ENCODE measurements at places on chromosomes 11 and 22.

GRCh38 chr22:49699928-49700498, 127.7 kb downstream of the BRD1 start:
- no peak for DNase-seq

- no peak for DNase-seq
These were observed 18.2 kb upstream of the GRK3 start for GRCh38 chr22:25546242-25546641.

GRCh38 chr11:106101819-106102218, 24.4 kb downstream of the AASDHPPT start:
- no peak for DNase-seq

DNA sequence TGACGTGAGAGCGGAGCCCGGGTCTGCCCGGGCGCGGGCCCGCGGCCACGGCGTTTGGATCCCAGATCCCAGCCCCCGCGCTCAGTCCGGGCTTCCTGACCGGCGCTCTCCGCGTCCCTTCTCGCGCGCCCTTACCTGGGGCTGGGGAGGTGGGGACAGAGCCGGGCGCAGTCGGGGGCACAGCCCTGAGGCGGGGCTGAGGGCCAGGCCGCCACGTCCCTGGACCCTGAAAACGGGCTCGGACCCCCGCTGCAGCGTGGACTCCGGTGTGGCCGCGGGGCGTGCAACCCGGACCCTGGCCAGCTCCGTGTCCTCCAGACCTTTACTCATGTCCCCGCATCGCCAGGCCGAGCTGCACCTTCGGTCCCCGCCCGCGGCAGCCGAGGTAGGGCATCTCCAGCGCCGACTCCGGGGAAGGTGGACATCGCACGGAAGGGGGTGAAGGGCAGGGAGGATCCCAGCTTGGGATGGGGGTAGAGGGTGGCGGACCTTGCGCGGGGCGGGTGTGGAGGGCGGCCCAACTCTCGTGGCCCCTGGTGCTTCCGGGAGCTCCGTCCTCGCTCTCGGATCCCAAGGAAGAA, 9.9 kb upstream of the AIFM3 start:
- DNase-seq: no peak

DNA sequence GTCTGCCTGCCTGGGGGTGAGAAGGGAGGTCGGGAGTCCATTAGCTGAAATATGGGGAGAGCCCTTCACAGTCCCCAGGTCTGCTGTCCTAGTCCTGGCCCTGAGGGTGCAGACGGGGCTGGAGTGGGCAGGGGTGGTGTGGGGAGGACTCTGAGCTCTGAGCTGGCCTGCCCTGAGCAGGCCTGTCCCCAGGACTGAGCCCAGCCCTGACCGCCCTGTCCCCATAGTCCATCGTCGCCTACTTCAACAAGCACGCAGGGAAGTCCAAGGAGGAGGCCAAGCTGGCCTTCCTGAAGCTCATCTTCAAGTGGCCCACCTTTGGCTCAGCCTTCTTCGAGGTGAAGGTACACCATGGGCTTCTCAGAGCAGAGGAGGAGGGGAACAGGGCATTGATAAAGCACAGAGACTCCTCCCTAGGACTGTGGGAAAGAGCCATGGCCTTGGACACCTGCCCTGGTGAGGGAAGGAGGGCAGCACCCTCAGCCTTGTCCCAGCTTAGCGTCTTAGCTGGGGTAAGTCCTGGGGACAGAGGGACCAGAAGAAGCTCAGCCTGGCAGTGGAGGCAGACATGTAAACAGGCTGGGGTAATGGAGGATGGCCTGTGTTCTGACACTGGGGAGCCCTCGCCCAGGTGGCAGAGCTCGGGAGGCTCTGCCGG, 83.7 kb downstream of the MYO7A start:
- DNase-seq: no peak

DNA sequence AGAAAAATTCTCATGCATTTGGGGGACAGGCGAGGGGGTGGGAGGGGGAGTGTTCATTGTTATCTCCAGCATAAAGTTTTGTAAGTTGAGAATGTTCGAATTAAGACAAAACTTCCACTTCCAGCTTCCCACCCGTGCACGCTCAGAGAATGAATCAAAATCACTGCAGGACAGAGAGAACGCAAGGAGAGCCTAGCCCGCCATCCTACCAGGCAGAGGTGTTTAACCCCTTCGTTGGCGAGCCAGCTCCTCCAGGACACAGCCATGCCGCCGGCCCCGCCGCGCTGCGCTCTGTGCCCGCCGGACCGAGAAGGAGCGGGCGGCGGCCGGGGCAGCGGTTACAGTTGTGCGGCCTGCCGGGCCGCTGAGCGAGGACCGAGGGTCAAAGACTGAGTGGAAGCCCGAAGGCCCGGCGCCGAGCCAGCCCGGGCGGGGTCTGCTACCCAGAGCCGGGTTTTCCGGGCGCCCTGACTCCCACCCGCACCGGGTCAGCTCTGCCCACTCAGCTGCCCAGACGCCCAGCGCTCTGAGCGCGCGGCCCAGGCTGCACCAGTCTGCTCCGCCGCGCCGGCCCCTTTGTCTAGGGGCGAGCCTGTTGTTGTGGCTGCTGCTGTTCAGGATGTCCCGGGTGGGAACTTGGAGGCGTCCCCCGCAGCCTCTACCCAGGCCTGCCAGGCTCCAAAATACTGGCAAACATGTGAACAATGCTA, at the start of gene NOX4:
NOX4 (minus strand) TSS at position 395 of the 710 bp plus-strand sequence; CDS start at position 266, 129 bp downstream.
- peak; percentile 34 for DNase-seq

DNA sequence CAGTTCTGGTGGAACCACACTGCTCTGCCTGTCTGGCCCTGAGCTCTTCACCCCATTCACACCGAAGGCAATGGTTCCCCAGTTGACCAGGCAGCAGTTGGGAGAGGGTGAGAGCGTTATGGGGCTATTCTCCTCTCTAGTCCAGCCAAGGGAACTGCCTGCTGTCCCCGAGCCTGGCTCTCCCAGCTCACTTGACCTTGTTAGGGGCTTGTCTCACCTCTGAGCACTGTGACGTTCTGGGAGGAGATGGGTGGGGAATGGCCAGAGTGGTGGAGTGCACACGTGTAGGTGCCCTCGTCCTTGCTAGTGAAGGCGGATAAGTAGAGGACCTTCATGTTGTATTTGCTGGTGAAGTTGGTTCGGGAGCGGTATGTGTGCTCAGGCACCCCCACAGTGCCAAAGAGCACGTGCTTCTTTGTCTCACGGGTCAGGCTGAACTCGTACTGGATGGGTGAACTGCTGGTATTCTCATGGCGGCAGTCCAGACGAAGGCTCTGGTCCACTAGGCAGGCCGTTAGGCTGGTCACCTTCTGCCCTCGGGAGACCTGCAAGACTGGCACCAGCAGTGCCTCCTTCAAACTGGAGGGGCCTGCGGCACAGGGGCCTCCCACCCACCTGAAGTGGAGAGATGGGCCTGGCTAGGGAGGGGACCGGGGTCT, 3.0 kb downstream of the THY1 start:
- peak; percentile 89 for DNase-seq

- peak; percentile 50 for DNase-seq
These were observed 5.0 kb downstream of the SCN2B start for GRCh38 chr11:118171269-118172062.

DNA sequence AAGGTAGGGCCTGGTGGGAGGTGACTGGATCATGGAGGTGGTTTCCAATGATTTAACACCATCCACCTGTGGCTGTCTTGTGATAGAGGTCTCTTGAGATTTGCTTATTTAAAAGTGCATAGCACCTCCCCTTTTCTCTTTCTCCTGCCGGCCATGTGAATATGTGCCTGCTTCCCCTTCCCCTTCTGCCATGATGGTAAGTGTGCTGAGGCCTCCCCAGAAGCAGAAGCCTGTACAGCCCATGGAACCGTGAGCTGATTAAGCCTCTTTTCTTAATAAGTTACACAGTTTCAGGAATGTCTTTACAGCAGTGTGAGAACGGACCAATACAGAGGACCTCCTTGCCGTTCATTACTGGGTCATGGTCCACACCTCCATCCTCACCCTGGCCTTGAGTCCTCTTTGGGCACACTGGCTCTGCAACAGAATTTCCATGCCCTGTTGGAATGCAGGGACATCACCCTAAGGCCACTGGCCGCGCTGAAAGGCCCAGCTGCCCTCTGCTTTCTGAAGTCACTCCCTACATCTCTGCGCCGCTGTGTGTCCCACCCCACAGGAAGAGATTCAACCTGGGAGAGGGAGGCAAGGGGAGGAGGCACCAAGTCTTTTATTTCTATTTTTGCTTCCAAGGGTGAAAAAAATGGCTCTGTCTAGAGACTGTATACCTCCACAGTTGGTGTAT, 49.0 kb upstream of the DKK3 start:
- DNase-seq: no peak

GRCh38 chr11:105046898-105047579, 1.9 kb upstream of the CARD16 start:
- peak; percentile 89 for DNase-seq

GRCh38 chr11:107430525-107430924, 27.1 kb downstream of the CWF19L2 start:
- no peak for DNase-seq

GRCh38 chr11:44766112-44766971, 39.6 kb downstream of the TSPAN18 start:
- no peak for DNase-seq

- DNase-seq: no peak
These were observed 54.6 kb upstream of the SC5D start for GRCh38 chr11:121237686-121238658.

GRCh38 chr22:20965104-20965887, 1.8 kb upstream of the AIFM3 start:
- DNase-seq: no peak

- DNase-seq: no peak
These were observed 62.8 kb downstream of the BCR start for GRCh38 chr22:23243006-23243573.

- peak; percentile 71 for DNase-seq
These were observed 378.8 kb downstream of the ETS1 start for GRCh38 chr11:128208329-128209137.

DNA sequence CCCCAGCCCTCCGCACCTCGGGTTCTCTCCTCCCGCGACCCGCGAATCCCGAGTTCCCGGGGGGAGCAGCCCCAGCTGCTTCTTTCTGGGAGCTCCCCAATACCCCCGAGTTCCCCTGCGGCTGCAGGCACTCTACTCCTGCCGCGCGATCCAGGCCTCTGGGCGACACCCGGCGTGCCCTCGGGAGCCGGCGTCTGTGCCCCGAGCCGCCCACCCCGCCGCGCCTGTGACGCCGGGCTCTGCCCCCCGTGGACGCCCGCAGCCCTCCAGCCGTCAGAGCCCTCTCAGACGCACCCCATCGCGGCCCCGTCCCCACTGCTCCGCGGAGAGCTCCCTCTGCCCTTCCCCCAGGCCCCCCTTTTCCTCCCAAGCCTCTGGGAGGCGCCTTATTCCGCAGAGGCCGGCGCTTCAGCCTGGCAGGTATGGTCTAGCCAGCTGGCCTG, 422 bp downstream of the GLB1L2 start:
- DNase-seq: no peak

GRCh38 chr11:124839128-124839971, 25.9 kb upstream of the ROBO3 start:
- DNase-seq: no peak

DNA sequence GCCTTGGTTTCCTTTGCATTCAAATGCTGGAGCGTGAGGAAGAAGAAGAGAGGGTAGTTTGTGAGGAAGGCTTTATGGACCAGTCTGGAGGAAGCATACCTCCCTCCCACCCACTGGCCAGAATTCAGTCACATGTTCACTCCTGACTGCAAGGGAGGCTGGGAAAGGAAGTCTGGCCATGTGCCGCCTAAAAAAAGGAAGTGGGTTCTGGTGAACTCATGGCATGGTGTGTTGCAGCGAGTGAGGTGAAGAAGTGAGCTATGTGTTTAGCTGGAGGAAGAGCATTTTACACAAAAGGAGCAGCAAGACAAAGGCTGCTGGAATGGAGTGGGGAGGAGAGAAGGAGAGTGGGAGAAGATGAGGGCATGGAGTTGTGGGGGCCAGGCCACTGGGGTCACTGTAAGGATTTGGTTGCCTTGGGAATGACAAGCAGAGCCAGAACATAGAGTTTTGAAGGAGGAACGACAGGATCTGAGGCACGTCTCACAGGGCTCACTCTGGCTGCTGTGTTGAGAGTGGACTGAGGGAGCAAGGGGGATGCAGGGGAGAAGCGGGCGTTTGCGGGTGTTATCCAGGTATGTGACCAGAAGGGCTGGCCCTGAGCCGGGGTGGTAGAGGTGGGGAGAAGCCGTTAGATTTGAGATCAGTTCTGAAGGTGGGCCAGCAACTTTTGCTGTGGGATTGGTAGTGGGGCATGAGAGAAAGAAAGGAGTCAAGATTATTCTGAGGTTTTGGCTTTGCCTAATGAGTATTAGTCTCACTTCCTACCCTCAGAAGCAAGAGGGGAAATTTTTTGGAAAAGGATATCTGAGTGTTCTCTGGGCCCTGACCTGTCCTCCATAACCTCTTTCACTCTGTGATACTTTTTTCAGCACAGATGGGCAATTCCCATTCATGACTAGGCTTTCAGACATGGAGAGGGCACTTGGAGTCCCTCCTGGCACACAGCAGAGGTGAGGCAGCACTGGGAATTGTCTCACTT, 26.4 kb downstream of the BMAL1 start:
- no peak for DNase-seq

DNA sequence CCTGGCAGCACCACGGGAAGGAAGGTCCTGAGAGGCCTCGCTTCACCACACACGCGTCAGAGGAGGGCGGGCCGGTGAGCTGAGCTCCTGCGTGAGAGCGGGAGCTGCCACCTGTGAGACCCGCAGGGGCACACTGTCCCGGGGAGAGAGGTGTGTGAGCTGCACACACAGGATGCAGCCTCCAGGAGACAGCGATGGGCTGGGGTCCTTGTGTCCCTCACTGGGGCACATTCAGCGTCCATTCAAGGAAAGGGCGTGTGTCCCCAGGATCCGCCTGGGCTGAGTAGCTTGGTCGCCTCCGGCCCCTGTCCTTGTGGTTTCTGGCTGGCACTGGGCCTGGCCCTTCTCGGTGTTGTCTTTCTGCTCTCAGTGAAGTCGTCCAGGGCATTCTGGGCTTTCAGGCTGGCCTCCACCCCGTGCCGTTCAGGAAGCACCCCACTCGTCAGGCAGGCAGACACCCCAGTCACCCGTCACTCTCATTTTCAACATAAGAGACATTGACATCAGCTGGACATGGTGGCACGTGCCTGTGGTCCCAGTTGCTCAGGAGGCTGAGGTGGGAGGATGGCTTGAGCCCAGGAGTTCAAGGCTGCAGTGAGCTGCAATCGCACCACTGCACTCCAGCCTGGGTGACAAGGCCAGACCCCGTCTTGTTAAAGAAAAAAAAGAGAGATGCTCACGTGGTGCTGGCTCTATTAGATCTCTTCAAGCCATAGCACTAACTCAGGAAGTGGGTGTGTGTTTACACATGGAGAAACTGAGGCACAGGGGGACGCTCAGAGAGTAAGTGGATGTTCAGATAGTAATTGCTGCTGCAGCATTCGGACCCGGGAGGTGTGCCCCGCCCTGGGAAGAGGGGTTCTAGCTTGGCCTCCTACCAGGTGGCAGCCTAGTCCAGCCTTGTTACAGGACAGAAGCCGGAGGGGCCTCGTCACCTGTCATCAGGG, 1081.6 kb downstream of the BRD1 start:
- DNase-seq: no peak

- DNase-seq: no peak
These were observed 197.9 kb upstream of the ANO3 start for GRCh38 chr11:26134053-26134452.

DNA sequence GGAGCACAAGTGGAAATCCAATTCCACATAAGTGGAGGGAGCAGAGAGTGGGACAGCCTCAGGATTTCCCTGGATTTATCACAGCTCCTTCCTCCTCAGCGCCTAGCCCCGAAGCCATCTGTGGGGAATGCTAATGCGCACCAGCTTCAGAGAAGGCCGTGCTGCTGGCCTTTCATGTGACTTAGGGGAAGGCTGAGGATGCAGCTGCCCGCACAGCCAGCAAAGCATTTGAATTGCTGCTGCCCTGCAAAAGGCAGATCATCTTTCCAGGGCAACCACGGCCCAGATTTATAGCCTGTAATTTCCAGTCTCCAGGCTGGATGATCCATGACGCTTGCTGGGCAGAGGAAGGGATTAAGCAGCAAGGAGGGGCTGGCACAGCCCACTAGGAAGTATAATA, 29.9 kb downstream of the SYN3 start:
- no peak for DNase-seq

GRCh38 chr11:129911298-129911697, 15.9 kb upstream of the NFRKB start:
- no peak for DNase-seq
